ENCODE measurements at places on chromosomes 6 and 20.

- DNase-seq = peak; percentile 86
These were observed 20.9 kb downstream of the DEF6 start for GRCh38 chr6:35318196-35319171.

- no peak for DNase-seq
These were observed 787 bp upstream of the TNFRSF6B start for GRCh38 chr20:63695424-63696305.

DNA sequence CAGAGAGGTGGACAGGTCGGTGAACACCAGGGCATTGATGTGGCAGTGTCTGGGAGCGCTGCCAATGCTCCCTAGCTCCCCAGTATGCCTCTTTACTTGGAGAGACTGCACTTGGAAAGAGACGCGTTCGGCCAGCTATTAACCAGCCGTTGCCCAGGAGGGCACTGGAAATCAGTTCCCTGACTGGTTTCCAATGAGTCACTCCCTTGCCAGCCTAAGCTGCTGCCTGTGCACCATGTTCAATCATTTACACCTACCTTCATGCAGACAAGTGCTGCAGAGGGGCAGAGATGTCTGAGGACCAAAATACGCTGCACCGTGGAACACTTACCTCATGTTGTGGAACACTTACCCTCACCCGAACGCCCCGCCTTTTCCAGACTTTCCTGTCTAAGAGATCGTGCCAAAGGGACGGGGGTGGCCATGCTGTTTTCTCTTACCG, 151.6 kb downstream of the SOBP start:
- DNase-seq = peak; percentile 1

DNA sequence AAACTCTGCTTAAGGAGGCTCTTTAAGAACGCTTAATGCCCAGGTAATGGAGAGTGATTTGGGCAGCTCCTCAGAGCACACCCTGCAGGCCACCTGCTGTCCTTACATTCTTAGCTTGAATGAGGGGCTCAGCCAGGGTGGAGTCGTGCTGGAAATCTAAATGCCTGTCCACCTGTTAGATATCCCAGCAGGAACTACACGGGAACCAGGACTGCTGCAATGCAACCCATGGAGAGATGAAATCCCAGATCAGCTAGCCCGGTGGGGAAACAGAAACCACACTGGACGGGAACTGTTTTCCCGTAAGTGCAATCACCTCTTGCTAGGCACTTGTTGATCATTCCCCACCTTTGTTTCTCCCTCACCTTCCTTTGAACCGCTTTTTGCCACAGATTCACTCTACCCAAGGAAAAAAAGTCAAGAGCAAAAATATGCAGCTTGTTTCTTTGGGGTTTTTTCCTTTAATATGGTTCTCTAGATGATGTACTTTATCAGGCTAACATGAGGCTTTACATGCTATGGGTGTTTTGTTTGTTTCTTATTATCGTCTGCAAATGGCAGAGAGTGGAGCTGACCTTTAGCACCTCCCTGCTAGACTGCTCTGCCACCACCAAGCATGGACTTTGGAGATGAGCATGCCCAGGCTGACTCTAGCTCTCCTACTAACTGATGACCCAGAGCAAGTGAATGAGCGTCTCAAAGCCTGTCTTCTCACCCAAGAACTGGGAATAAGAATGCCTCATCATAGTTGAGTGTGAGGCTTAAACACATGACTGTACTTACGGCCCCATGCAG, 125.9 kb upstream of the TNFAIP3 start:
- no peak for DNase-seq
